ENCODE measurements at places on chromosomes 16 and 17.

DNA sequence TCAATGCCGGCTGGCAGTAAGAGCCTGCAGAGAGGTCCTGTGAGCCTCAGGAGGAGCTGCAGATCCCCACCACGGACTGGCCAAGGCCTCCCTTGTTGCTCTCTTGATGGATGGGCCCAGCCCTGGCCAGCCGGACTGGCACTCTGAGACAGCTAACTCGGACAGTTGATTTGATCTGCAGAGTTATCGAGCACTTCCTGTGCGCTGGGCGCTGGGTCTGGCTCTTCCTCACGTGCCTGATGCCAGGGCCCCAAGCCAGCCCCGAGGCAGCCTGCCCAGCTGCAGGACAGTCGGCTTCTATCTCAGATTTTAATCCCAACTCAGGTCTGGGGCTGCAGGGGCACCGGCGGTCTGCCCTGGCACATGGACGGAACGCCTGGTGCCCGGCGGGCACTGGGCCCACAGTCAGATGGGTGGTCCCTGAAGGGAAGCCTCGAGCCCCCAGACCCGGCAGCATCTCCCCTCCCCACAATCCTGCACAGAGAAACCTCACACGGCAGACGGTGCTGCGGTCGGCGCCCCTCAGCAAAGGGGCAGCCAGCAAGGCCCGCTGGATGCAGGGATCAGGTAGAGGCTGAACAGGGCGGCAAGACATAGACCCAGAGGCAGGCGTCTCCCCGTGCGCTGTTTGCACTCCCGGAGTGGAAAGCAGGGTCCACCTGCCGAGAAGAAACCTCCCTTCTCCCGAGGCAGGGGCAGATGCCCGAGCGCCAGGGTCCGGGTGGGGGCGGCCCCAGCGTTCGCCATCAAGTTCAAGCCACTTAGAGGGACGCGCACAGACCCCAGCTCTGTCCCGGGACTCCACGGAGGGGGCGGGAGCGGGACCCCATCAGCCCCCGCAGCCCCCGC is 34.0 kb downstream of the TIMM22 start:
- no peak for DNase-seq

GRCh38 chr17:31835984-31836383 is 23.1 kb downstream of the COPRS start:
- no peak for DNase-seq

- no peak for DNase-seq
These were observed 135.6 kb upstream of the N4BP1 start for GRCh38 chr16:48745541-48745940.

- peak; percentile 12 for DNase-seq
These were observed 9.5 kb upstream of the MRC2 start for GRCh38 chr17:62617894-62618472.

DNA sequence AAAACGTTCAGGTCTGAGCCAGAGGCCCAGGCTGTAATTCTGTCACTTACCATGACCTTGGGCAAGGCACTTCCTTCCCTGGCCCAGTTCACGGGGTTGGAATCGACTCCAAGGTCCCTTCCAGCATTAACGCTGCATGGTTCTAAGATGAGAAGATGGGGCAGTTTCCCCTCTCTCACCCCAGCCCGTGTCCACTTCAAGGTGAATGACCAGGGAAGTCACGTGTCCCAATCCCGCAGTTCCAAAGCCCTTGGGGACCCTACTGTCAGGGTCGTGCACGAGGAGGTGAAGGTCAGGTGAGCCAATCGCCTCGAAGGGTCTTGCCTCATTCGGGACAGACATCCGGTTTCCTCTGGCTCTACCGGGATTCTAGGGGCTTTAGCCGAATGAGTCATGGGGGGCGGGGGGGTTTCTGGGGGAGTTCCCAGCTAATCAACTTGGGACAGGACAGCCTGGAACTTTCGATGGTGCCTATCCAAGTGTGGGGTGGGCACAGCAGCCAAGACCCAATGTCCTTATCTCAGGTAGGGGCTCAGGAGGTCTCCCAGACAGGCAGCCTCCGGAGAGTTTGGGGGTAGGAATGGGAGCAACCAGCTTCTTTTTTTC is 762 bp upstream of the CSF3 start:
- DNase-seq: no peak

- DNase-seq: no peak
These were observed 43.9 kb downstream of the NKD1 start for GRCh38 chr16:50591800-50592771.

GRCh38 chr17:59337741-59338299 is 6.4 kb downstream of the YPEL2 start:
- no peak for DNase-seq

DNA sequence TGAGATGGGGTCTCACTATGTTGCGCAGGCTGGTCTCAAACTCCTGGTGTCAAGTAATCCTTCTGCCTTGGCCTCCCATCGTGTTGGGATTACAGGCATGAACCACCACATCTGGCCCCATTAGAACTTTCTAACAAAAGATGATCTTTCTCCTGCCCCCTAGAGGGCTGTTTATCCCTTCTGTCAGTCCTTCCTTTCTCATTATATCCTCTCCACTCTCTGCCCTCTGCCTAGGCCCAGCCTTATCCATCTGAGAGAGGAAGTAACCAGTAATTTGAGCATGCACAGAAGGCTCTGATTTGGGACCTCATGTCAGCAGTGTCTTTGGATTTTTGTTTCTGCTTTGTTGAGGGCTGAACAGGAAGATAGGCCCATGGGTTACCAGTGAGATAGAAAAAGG is 4.4 kb upstream of the DHX40 start:
- peak; percentile 79 for DNase-seq

DNA sequence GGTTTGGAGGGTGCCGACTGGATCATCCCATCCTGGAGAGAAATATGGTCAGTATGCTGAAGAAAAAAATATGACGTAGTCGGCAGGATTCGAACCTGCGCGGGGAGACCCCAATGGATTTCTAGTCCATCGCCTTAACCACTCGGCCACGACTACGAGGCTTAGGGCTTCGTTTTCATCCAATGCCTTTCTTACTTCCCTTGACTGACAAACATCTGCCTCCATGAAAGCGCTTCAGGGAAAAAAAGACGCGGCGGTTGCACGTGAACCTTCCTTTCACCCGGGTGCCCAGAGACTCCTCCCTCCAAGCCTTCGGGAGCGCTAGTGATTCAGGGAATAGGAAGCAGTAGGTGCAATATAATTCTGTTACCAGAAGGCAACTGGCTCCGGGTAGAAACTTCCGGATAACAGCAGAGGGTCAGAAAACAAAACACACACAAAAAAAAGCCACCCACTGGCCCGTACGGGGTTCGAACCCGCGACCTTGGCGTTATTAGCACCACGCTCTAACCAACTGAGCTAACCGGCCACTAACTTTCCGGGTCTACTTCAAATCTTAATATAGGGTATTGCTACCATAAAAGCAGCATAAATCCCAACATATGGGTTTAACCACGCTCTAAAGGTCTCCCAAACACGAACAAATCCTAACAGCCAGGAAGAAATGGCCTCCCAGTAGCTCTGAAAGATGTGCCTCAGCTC is 16.3 kb upstream of the AURKB start:
- peak; percentile 49 for DNase-seq

DNA sequence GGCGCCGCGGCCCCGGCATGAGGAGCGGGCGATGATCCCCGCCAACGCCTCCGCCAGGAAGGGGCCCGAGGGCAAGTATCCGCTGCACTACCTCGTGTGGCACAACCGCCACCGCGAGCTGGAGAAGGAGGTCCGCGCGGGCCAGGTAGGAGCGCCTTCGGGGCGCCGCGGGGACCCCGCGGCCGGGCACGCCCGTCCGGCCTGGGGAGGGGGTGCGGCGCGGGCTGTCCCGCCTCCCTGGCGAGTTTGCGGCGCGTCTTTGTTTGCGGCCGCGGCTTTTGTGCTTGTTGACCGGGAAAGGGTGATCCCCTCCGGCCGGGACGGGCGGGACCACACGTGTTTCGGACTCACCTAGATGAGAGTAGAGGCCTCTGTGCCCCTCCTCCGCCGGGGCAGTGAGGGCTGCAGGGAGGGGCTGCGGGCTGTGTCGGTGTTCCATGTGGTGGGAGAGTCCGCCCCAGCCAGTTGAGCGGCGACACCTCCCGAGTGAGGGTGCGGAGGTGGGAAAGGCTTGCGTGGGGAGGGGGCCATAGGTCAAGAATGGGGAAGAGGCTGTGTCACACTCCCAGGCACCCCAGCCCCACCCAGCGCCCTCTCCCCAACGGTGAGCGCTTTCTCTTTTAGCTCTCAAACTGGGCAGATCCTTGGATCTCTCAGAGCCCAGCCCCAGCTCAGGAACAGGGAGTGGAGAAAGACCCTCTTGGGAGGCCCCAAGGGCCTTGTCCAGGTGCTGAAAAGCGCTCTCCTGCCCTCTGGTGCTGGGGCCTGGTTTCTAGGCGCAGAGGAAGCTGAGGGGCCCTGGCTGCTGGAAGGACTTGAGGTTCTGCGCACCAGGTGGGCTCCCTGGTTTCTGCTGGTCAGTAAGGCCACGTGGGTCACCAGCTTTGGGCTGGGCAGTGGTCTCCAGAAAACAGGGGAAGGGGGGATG is 923 bp downstream of the ANKRD13B start:
- DNase-seq: peak; percentile 66

DNA sequence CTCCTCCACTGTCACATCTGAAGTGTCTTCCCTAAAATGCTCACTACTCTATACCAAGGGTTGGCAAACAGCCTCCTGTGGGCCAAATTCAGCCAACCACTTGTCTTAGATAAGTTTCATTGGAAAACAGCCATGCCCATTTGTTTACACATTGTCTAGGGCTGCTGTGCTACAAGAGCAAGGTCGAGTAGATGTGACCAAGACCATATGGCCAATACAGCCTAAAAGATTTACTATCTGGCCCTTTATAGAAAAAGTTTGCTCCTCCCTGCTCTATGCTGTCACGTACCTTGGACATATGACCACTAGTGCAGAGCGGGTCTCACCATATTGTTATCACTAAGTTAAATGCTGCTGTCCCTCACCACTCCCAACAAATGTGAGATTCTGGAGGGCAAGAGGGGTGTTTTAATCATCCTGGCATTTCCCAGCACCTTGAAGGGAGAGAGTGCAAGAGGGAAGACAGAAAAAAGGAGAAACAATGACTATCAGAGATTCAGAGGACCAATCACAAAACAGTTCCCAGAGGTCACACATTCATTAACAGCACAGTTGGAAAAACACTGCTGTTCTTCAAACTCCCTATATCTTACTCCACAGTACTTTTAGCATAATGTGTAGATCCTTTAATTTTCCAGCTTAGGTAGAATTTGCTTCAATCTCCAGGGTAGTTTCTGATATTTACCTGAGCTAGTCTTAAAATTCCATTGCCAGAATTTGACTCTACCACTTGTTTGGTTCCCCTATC is 13.2 kb downstream of the LSM12 start:
- no peak for DNase-seq

- no peak for DNase-seq
These were observed 17.5 kb downstream of the GUCY2D start for GRCh38 chr17:8019665-8020650.

GRCh38 chr16:8853150-8853549 is 15.7 kb downstream of the CARHSP1 start:
- DNase-seq: no peak

GRCh38 chr16:75506107-75506506 is 10.9 kb upstream of the CHST6 start:
- DNase-seq: no peak

- DNase-seq: no peak
These were observed 35.9 kb downstream of the TMEM11 start for GRCh38 chr17:21177854-21178600.

- no peak for DNase-seq
These were observed 16.1 kb upstream of the ABCA5 start for GRCh38 chr17:69342896-69343644.

DNA sequence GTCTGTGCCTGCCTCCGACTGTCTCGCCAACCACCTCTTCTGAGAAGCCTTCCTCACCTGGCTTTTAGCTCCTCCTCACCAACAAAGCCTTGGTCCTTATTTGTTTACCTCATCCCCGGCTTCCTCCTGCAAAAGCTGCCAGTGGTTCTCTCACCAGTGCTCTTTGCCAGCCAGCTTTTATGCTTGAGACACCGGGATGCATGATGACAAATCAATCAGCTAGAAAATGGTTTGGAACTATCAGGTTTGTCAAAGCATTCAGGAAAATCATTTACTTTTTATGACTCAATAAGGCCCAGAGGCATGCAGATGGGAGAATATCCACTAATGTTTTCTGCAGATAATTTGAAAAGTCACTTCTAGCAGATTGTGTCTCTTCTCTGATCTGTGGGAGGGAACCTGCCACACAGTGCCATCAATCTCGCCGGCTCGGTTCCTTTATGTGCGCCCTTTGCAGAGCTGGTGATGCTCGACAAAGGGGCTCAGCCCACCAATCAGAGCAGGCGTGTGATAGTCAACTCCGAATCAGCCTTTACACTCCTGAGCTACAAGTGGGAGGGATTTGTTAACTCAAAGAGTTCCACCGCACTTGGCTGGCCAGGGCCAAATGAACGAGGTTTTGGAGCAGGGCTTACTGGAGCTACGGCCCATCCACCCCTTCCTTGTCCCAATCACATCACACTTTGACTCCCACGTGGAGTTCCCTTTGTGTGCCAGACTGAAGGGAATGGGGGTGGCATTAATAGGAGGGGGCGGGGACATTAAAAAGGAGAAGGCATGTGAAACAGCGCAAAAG is 85.8 kb downstream of the MRC2 start:
- no peak for DNase-seq

GRCh38 chr17:56292578-56292977 is 139.3 kb downstream of the ANKFN1 start:
- DNase-seq: no peak

DNA sequence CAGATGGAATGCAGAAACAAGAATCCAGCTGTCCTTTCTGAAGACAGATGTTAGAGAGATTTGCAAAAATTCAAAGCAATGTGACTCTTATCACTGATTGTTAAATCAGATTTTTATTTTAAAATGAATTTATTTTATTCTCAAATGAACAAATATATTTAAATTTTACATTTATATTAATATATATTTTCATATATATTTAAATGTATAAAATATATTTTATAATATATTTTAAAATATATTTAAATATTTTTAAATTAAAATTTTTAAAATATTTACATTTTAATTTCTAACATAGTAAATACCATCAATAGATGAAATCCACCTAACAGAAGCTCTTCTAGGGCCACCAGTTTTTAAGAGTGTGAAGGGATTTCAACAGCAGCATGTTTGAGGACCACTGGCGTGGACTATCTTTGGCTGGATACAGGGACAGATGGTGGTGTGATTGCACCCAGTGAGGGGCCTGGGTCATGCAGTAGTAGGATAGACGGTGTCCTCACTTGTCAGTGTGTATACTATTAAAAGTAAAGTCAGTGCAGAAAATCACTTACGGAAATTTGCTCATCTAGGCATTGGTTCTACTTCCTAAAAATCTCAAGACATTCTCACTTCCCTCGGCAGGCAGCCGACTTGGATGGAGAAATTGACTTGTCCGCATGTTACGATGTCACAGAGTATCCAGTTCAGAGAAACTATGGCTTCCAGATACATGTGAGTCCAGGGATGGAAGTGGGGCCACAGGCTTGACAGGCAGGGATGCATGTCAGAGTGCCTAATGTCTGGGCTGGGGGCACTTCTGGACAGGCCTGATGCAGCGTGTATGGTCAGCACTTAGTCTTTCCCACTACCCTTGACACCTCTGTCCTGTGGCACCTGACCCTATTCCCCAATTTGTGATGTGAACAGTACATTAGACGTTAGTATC is 56.3 kb downstream of the PLD6 start:
- no peak for DNase-seq

- DNase-seq: no peak
These were observed 344.5 kb downstream of the SEC14L1 start for GRCh38 chr17:77485089-77485833.

- no peak for DNase-seq
These were observed 454.3 kb upstream of the EEF2KMT start for GRCh38 chr16:5551909-5552308.
